ENCODE measurements at places on chromosomes 2 and 18.

DNA sequence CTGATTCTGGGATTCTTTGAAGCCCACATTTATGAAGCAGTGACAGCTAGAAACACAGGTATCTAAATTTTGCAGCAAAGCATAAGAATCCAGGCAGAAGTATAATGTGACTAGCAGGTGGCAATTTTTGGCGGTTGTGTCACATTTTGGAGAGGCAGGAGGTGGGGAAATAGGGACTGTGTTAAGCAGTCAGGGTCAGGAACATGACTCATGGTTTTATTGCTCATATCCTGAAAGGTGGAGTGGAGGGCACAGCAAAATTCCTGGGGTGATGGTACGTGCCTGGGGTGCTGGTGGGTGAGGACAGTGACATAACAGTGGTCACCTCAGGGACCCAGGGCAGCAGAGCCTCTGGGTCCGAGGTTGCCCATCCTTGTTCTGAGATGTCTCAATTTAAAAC, 63.5 kb upstream of the TTN start:
- H3K4me3 ChIP-seq, result no peak overlapping the region
- H3K4me1 ChIP-seq, result peaks cover 13% of the 10 kb centered on the region
- no peaks in the 10 kb centered on the region for H3K27me3 ChIP-seq
- no peak for DNase-seq
- H3K27ac ChIP-seq, result no peak overlapping the region
- no peaks in the 10 kb centered on the region for H3K36me3 ChIP-seq

DNA sequence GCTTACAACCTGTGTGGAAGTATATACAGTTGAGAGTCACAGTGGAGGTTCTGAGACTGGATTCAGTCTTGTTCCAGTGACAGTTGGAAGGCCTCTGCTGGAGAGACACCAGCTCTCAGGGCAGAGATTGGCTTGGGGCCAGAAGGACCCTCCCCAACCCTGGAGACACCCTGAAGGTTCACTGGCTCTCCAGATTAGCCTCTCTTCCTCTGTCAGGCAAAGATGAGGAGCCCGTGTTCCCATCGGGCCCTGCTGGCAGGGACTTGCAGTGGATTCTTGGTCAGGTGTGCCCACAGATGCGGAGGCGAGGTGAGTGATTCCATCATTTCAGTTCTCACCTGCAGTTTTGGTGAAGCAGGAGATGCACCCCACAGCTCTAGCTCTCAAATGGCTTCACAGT, 78.6 kb downstream of the FAM210A start:
- H3K36me3 ChIP-seq, result peaks cover 15% of the 10 kb centered on the region
- H3K27me3 ChIP-seq, result no peaks in the 10 kb centered on the region
- H3K27ac ChIP-seq, result no peak overlapping the region

DNA sequence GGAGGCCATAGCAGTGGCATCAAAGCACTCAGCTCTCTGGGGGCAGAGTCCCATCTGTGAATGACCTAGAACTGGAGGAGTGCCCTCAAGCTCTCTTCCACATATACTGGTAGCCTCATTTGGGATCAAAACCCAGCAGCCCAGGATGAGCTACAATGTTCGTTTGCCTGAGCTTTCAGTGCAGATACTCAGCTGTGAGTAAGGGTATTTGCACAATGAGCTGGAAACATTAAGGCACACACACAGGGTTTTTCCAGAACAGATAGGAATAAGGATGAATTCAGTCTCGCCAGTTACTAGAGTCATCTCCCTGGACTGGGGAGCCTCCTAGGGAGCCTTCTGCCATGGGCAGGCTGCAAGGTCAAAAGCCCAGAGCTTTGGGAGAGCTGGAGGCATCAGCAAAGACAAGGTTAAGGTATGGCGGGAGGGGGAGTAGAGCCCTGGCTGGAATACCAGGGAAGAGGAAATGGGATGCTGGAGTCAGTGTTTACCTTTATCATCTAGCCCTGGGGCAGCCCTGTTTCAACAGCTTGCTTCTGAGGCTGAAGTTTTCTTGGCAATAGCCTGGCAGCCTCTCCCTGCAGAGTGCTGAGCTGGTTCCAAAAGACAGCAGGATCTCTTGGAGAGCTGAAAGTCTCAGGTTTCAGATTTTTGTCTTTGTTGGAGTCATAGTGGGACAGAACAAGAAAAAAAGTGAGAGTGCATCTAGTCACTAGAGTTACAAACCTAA, 187.7 kb downstream of the LOXHD1 start:
- no peaks in the 10 kb centered on the region for H3K4me1 ChIP-seq
- H3K4me3 ChIP-seq, result no peak overlapping the region
- no peak overlapping the region for H3K27ac ChIP-seq
- H3K36me3 ChIP-seq, result no peaks in the 10 kb centered on the region
- H3K27me3 ChIP-seq, result no peaks in the 10 kb centered on the region
- DNase-seq, result no peak

- no peak for DNase-seq
- no peaks in the 10 kb centered on the region for H3K27me3 ChIP-seq
- H3K36me3 ChIP-seq, result no peaks in the 10 kb centered on the region
- no peaks in the 10 kb centered on the region for H3K4me1 ChIP-seq
- no peak overlapping the region for H3K27ac ChIP-seq
- no peak overlapping the region for H3K4me3 ChIP-seq
Measured at GRCh38 chr2:125870264-125870663, 785.7 kb upstream of the GYPC start.

DNA sequence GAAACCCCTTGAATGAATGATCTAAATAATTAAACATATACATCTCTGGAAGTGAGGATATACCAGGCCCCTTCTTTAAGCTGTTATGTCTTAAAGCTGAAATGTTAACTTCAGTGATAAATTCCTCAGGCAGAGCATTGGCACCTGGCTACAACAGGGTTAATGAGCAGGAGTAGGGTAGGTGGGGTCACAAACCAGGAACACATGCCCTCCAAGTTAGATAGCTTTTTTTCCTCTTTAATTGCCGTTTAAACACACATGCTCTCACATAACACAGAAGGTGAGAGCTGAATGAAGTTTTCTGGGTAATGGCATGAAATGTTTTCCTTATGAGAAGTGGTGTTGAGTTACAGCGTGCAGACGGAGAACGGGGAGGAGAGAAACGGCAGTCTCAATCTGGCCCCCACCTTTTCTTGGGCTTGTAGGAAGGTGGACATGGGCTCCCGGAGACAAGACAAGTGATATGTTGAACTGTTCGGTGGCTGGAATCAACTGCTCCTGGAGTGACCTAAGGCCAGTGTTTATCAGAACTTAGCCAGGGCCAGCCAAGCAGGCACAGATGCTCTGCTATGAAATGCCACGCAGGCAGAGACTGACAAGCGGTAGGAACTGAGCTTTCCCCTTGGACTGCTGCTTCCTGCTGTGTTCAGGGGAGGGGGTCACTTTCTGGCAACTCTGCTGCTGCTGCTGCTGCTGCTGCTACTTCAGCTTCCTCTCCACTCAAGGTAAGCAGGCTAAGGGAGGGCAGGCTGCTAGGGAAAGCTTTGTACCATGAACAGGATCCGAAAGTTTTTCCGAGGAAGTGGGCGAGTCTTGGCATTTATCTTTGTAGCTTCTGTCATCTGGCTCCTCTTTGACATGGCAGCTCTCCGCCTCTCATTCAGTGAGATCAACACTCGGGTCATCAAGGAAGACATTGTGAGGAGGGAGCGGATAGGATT, at the start of gene GALNT5:
GALNT5 (plus strand) TSS at position 394 of the 941 bp plus-strand sequence; CDS start at position 772, 378 bp downstream.
- no peak for DNase-seq
- H3K27me3 ChIP-seq, result no peaks in the 10 kb centered on the region

GRCh38 chr2:173417341-173417740, 62.7 kb downstream of the CDCA7 start:
- no peaks in the 10 kb centered on the region for H3K4me1 ChIP-seq
- H3K36me3 ChIP-seq, result no peaks in the 10 kb centered on the region
- no peak overlapping the region for H3K4me3 ChIP-seq
- H3K27me3 ChIP-seq, result no peaks in the 10 kb centered on the region
- no peak for DNase-seq
- no peak overlapping the region for H3K27ac ChIP-seq

- no peak for DNase-seq
- peaks cover 39% of the 10 kb centered on the region for H3K36me3 ChIP-seq
- H3K4me1 ChIP-seq, result peaks cover 21% of the 10 kb centered on the region
- no peaks in the 10 kb centered on the region for H3K27me3 ChIP-seq
- no peak overlapping the region for H3K4me3 ChIP-seq
Measured at GRCh38 chr2:127641846-127642507, 4.0 kb upstream of the GPR17 start.

DNA sequence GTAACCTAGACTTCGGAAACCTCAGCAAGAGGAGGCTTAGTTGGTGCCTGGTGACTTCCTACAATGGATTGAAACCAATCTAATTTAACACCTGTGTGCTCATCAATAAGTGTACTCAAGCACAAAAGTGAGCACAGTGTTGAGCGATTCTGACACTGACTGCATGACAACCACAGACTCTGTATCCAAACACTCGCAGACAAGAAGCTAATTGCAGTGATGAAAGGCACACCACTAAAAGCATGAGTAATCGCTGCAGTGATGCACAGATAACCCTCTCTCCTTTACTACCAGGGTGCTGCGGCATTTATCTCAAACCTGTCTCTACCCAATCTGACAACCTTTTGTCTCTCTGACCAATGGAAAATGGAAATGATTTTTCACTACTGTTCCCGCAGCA, 168.1 kb downstream of the AFF3 start:
- DNase-seq, result no peak
- no peak overlapping the region for H3K4me3 ChIP-seq
- H3K4me1 ChIP-seq, result no peaks in the 10 kb centered on the region
- no peak overlapping the region for H3K27ac ChIP-seq
- no peaks in the 10 kb centered on the region for H3K36me3 ChIP-seq

DNA sequence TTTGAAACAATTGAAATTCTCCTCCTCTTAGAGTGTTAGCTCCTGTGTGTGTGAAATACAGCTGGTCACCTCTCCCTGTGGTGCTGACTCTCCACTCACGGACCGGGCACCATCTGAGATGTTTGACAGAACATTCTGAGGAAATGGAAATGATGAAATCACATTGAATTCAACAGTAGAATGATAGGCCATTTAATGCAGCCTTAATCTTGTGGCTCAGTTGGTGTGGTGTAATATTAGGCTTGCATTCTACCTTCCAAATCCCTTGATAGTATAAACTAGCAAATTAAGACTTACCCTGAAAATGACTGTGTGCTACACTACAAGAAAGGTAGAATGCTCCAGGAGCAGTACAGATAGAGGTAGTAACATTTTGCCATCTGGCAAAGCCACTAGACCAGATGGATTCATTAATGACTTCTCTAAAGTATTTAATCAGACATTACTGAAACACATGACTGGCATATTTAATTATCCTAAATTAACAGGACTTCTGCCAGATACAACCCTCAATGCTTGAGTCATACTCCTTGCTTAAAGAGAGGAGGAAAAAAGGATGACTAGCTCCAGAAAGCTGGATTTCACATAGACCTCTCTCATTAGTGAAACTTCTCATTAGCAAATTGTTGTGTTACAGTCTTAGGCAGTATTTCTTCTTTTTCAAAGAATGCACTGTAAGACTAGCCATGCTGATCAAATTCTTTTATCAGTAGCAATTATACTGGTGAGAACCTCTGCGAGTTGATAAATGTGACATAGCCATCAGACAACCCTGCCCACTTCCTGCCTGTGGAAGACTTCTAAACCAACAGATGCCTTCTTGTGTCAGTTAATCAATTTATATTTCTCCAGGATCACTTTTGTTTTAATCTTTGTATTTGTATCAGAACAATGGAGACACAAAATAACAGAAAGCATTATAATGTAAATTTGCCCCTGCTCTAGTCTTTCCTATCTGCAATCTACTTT, 80.6 kb downstream of the EML6 start:
- H3K27me3 ChIP-seq, result no peaks in the 10 kb centered on the region
- DNase-seq, result no peak
- H3K4me3 ChIP-seq, result no peak overlapping the region
- no peaks in the 10 kb centered on the region for H3K4me1 ChIP-seq
- H3K36me3 ChIP-seq, result no peaks in the 10 kb centered on the region
- no peak overlapping the region for H3K27ac ChIP-seq

DNA sequence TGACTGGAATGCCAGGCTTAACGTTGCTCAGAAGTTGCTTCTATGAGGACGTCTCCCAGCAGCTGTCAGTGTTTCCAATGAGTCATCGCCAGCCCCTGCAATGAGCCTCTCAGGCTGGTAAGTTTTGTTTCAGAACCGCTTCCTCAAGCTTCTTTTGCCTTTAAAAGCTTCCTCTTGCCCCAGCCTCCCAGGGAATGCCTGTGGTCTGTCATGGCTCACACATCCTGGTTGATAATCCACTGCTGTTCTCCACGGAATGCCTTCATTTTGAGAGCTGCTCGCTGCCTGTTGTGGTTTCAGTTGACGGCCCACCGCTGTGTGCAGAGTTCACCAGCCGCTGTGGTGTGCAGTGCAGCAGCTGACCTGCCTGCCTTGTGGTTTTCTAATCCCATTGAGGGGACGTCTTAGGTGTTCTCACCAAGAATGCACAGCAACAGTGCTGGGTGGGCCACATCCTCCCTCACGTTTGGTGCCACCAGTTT, 96.4 kb downstream of the RTP5 start:
- H3K4me3 ChIP-seq, result no peak overlapping the region
- H3K36me3 ChIP-seq, result no peaks in the 10 kb centered on the region
- no peaks in the 10 kb centered on the region for H3K4me1 ChIP-seq
- no peaks in the 10 kb centered on the region for H3K27me3 ChIP-seq
- no peak for DNase-seq
- no peak overlapping the region for H3K27ac ChIP-seq

GRCh38 chr18:68564961-68565360, 149.9 kb downstream of the TMX3 start:
- H3K36me3 ChIP-seq, result no peaks in the 10 kb centered on the region
- H3K27me3 ChIP-seq, result no peaks in the 10 kb centered on the region
- H3K4me1 ChIP-seq, result no peaks in the 10 kb centered on the region
- no peak for DNase-seq
- no peak overlapping the region for H3K4me3 ChIP-seq

- no peaks in the 10 kb centered on the region for H3K4me1 ChIP-seq
- H3K27me3 ChIP-seq, result no peaks in the 10 kb centered on the region
- no peak overlapping the region for H3K27ac ChIP-seq
Measured at GRCh38 chr2:216918088-216918680, 58.3 kb upstream of the TNP1 start.

- H3K4me1 ChIP-seq, result no peaks in the 10 kb centered on the region
- no peak for DNase-seq
- H3K4me3 ChIP-seq, result no peak overlapping the region
- no peaks in the 10 kb centered on the region for H3K36me3 ChIP-seq
Measured at GRCh38 chr2:6024784-6025183, 332.6 kb downstream of the SOX11 start.

DNA sequence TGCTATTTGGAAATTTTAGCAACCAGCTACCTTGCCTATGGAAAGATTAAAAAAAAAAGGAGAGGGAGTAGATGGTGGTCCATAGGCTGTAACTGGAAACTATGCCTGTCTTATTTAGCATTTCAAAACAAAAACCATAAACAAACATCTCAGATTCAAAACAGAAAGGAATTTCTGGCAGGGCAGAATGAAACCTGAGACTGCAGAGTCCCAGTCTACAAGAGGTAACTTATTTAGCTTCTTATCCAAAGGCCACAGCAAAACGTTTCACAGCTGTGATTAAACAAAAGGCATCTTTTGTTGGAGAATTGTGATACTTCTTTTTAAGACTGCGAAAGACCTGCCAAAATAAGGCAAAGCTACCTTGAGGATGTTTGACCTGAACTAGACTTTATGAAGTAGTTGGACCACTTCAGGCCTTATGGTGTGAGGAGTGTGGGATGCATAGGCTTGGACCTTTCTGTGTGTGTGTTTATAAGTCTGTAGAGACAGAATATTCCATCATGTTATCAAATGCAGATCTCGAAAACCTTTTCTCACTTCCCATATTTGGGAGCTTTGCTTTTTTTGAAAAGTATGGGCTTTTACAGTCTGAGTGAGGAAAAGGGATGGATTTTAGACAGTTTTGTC, 11.0 kb downstream of the CRIM1 start:
- no peaks in the 10 kb centered on the region for H3K36me3 ChIP-seq
- H3K27ac ChIP-seq, result peak overlapping the region; percentile 50
- peaks cover 20% of the 10 kb centered on the region for H3K4me1 ChIP-seq
- H3K27me3 ChIP-seq, result no peaks in the 10 kb centered on the region
- no peak overlapping the region for H3K4me3 ChIP-seq
